Cortex of kidney (tissue), 1 donor: ENCODE measurements at places on chromosomes 7 and 10.

DNA sequence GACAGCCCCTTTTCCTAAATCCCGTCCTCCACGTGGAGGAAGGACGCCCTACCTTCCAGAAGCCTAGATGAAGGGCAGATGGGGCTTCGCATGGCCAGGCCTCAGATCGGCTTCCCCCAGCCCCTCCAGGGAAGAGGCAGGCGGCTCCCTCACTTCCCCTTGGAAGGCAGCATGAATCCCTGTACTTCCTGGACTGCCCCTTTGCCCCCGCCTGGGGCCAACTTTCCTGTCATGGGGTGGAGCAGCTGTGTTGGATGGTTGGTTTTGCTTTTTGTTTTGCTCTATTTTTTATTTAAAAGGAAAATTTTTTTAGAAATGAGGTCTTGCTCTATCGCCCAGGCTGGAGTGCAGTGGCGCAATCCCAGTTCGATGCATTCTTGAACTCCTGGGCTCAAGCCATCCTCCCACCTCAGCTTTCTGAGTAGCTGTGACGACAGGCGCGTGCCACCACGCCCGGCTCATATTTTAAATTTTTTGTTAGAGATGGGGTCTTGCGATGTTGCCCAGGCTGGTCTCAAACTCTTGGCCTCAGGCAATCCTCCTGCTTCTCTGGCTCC lies 27.2 kb downstream of the GTF2IRD1 start:
- no peak for DNase-seq

DNA sequence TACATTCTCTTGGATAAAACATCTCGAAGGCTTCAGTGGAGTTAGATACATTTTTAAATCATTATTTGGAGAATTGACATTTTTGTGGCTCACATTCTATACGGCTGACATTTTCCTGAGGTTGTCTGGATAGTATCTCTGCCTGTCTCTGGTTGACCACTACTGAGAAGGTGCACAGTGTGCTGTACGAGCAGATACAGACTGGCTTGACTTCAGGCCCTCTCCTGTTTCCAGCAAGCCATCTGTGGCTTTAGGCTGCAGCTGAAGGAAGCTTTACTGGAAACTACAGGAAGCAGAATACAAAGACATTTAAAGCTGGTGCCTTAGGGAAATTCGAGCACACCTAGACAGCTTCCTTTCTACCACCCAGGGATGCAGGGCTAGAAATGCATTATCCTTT lies 39.3 kb upstream of the RSU1 start:
- DNase-seq: no peak

DNA sequence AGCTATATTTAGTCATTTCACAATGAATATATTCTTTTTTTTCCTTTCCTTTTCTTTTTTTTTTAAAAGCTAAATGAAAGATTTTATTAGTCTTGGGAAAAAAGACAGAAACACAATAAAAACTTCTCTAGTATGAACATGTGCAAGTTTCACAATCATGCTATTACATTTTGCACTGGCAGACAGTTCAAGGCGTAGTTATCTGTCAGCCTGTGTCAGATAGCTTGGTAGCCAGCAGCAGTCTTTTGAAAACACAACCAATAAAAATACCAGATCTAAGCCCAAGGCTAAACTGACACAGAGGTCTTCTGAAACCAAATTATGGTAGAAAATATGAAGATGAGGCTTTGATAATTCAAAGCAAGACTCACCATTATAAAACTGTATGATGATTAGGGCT lies 205.8 kb upstream of the TEX47 start:
- DNase-seq: no peak

GRCh38 chr7:135708041-135708440 lies 19.9 kb downstream of the SLC13A4 start:
- DNase-seq: no peak

GRCh38 chr10:44906486-44906885 lies 4.7 kb upstream of the TMEM72 start:
- DNase-seq: no peak

DNA sequence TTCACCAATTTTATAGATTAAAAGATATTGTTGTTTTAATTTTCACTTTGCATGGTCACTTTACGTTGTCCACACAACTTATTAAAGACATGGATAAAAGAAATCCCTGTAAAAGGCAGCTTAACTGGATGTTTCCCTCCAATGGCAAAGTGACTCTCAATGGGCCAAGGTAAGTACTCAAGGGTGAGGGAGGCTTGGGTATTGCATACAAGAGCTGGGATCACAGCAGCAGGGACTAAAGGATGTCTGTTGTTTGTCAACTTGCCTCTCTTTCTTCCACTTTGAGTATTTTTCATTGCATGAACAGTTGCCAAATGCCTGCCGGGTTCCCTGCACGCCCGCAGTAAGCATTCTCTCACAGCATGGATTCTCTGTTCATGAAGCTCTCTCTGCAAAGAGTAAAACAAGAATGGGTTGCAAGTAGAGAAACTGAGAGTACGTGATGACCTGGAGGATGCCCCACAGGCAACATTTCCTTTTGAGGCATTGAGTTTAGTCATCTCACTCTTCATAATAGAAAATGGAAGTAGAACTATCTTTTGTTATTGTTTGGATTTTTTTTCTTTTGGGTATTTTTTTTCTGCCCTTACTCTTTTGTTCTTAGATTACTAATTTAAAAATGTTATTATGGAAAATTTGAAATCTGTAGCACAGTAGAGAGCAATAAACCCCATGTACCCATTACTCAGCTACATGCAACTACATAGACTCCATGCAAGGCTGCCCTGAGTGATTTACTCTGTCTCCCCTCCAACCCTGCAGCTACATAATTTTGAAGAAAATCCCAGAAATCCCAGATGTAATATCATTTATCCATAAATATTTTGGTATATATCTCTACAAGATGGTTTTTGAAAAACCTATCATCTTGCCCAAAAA lies 26.3 kb downstream of the GPR141 start:
- DNase-seq: no peak

DNA sequence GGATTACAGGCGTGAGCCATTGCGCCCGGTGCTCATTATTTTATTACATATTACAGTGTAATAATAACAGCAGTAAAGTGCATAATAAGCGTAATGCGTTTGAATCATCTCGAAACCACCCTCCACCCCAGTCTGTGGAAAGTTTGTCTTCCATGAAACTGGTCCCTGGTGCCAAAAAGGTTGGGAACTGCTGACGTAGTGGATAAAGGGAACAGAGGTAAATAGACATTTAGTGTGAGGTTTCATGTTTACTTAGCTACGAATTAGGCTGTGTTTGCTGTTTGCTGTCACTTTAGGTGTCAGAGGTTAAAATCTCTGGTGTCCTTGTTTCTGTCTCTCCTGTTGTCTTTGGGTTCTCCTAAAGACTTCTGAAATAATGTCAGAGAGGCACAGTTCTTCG lies 60.3 kb upstream of the SLC39A12 start:
- no peak for DNase-seq

- DNase-seq: no peak
Measured at GRCh38 chr10:99689461-99689860, 30.2 kb downstream of the ENTPD7 start.

DNA sequence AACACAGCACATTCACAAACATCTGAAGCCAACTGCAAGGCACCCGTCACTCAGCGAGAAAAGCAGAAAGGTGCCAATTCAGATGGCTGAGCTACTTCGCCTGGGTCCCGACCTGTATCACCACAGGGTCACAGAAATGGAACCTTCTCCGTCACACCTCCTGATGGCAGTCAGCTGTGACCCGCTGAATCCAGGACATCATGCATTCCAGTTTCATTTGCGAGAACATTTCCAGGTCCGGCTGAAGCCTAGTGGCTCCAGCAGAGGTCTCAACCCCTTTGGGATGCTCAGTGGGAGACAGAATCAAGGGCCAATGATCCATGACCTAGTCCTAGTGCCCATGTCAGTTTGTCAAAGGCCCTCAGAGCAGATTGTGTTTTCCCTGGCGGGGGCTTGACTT lies 193.6 kb upstream of the KLF14 start:
- no peak for DNase-seq

GRCh38 chr10:78416031-78417011 lies 382.7 kb downstream of the RPS24 start:
- DNase-seq: no peak

DNA sequence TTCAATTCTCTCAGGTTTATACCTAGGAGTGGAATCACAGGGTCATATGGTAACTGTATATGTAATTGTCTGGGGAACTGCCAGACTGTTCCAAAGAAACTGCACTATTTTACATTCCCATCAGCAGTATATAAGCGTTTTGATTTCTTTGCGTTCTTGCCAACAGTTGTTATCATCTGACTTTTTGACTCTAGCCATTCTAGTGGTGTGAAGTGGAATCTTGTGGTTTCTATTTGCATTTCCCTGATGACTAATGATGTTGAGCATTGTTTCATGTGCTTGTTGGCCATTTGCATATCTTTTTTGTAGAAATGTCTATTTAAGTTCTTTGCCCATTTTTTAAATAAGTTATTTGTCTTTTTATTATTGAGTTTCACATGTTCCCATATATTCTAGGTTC lies 44.3 kb upstream of the ZC3HAV1 start:
- no peak for DNase-seq

GRCh38 chr7:26011039-26011696 lies 140.8 kb upstream of the NFE2L3 start:
- no peak for DNase-seq

DNA sequence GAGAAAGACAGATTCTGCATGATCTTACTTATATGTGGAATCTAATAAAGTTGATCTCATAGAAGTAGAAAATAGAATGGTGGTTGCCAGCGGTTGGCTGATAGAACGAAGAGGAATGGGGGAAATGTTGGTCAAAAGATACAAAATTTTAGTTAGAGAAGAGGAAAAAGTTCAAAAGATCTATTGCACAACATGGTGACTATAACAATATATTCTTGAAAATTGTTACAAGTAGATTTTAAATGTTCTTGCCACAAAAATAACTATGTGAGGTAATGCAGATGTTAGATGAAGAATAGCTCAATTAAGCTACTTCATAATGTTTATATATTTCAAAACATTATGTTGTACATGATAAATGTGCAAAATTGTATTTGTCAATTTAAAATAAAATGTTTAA lies 112.3 kb upstream of the SMIM30 start:
- no peak for DNase-seq

- DNase-seq: no peak
Measured at GRCh38 chr10:35585903-35586535, 19.1 kb upstream of the GJD4 start.

GRCh38 chr7:106770191-106770590 lies 94.9 kb upstream of the PIK3CG start:
- no peak for DNase-seq

DNA sequence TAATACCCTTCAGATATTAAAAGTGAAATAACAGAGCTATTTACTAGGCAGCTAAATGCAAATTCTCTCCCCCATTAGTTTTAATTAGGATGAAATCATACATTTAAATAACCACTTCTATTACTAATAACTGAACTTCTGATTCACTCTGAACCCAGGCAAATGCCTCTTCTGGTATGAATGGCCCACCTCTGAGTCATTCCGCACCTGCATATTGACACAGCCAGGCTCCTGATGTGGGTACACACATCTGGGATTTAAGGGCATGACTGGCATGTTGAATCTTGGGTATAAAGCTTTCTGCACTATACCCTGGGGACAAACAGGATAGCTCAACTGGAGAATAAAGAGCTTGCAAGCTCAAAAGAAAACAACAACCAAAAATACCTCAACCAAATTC lies 140.9 kb downstream of the AUTS2 start:
- DNase-seq: no peak

DNA sequence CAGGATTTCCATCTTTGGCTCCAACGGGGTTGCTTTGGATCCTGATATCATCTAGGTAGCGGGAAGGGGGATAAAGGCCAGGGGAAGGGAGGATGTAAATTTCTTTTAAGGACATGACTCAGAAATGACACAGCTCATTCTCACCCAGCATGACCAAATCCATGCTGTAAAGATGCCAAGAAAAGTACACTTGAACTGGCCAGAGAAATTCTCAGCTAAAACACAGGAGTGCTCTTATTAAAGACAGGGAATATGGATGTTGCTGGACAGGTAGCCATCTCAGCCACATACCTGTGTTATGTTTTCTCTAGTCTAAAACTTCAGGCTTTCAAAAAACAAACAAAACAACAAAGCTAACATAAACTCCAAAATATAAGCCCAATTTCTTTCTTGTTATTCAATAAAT lies 68.3 kb downstream of the NAMPT start:
- DNase-seq: no peak

DNA sequence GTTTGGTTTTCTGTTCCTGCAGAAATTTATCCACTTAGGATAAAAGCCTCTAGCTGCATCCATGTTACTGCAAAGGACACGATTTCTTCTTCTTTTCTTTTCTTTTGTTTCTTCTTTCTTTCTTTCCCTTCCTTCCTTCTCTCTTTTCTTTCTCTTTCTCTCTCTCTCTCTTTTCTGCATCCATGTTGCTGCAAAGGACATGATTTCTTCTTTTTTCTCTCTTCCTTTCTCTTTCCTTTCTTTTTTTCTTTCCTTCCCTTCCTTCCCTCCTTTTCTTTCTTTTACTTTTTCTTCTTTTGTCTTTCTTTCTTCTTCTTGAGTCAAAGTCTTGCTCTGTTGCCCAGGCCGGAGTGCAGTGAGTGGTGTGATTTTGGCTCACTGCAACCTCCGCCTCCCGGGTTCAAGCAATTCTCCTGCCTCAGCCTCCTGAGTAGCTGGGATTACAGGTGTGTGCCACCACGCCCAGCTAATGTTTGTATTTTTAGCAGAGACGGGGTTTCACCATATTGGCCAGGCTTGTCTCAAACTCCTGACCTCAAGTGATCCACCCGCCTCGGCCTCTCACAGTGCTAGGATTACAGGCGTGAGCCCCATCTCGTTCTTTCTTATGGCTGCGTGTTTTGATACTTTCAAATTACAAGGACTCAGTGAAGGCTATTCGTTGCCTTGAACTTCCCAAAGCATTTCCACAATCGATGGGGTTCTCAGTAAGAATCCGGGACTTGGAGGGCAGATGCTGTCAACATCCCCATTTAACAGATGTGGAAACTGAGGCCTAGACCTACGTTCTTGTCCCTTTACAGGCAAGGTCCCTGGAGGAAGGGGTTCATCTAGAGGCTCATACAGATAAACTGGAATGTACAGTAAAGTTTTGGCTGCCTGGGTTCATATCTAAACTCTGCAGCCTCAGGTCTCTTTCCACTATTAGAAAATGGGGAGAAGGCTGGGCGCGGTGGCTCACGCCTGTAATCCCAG lies 1.9 kb upstream of the GNB2 start:
- DNase-seq: no peak

GRCh38 chr7:11727864-11728263 lies 104.1 kb downstream of the THSD7A start:
- DNase-seq: no peak

DNA sequence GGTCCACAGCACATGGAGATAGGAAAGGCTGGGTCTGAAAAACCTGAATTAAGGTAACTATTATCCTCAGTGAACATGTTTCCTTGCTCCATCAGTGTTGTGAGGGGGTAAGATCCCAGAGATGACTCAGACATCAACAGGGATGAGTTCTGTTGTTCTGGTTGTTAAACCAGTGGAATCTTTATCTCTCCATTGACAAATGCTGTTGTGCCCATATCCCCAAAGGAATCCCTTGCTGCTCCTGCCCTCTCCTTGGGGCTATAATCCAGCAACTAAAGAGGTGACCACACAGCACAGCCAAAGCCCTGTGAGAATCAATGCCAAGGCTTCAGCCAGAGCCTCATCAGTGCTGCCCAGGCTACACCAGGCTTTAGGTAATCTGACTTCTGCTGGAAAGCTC lies 113.4 kb downstream of the JAZF1 start:
- no peak for DNase-seq

GRCh38 chr7:23074443-23075261 lies 30.9 kb upstream of the KLHL7 start:
- no peak for DNase-seq
